Hepatic stellate cell (primary cell): ENCODE measurements at places on chromosomes 16 and 17.

- DNase-seq: no peak
These were observed 5.8 kb downstream of the PFAS start for GRCh38 chr17:8254881-8255280.

- peak; percentile 99 for DNase-seq
These were observed 124.1 kb upstream of the TNRC6C start for GRCh38 chr17:77834170-77835115.

- no peak for DNase-seq
These were observed 2.5 kb downstream of the ARHGAP27 start for GRCh38 chr17:45430006-45430737.

GRCh38 chr16:23578101-23578830 is 17.9 kb downstream of the NDUFAB1 start:
- DNase-seq: no peak

DNA sequence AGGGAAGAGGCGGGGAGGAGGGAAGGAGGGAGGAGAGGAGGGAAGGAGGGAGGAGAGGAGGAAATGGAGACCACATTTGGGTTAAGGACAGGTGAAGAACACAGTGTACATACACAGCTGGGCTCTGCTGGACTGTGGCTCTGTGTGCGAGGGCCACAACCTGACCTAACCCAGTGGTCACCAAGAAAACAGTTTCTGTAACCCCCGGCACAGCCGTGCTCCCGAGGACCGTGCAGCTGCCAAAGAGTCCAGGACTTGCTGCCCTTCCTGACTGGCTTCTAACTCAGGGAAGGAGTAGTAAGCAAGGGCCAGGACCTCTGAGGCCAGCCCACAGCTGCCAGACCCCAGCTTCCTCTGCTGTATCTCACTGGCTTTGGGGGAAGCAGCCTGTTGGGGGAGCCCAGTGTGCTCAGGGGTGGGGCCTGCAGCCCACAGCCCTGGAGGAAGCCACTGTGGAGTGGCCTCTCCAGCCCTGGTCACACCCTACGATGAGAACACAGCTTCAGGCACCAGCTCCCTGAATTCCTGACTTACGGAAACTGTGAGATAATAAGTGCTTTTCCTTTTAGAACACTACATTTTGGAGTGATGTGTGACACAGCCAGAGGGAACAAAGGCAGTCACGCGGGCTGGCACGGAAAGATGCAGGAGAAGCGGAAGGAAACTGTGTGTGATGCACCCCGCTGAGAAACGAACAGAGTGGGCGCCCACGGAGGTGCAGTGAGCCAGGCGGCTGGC is 32.3 kb downstream of the SLC7A5 start:
- no peak for DNase-seq

DNA sequence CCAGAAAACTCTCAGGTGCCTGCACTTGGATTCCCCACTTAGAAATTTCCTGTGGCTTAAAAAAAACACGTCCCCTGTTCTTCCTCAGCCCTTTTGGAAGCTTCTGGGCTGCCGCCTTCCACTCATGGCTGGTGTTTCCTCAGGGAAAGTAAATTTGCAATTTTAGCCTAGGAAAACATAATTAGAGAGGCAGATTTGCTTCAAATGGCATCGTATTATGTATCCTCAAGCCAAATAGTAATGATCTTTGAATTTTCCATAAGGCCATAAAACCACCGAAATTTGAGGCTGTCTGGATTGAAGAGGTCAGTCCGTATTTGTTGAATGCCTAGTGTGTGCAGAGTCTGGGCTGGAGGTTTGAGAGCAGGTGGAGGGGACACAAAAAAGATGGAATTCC is 17.7 kb downstream of the MGAT5B start:
- no peak for DNase-seq

DNA sequence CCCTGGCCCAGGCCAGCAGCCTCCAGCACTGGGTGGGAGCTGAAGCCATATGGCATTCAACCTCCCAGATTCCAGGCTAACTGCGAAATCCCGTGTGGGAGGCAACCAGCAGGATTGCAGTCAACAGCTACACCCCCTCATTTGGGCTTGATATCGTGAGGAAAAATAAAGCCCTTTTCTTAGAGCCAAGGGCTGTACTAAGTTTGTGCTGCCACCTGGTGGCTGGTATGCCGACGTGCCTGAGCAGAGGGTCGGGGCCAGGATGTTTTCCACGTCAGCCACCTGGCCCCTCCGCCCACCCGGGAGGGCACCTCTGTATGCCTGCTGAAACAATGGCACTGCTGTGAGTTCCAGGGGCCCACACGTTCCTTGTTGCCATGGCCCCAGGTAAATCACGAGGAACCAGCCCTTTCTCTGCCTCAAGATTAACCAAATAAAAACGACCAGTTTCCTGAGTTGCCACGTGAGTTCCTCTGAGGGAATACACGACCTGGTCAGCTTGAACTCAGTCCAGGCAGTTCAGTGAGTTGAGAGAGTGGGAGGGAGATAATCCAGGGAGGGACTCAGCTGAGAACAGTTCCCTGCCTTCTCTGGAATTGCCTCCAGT is 9.0 kb downstream of the TMEM98 start:
- peak; percentile 74 for DNase-seq

DNA sequence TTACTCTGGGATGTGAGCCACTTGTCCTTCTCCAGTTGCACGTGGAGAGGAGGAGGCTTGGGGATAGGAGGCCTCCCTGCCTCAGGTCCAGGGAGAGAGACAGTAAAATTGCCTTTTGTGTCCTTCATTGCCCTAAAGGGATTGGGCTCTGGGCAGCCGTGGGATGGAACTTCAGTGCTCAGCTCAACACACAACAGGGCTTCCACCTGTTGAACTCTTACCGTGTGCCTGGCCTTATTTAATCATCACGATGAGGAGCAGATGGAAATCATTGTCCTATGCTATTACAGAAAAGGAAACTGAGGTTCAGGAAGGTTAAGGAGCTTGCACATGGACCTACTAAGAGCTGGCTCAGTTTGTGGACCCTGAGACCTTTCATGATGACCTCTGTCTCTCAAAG is 92.4 kb upstream of the CDC42EP4 start:
- DNase-seq: no peak

DNA sequence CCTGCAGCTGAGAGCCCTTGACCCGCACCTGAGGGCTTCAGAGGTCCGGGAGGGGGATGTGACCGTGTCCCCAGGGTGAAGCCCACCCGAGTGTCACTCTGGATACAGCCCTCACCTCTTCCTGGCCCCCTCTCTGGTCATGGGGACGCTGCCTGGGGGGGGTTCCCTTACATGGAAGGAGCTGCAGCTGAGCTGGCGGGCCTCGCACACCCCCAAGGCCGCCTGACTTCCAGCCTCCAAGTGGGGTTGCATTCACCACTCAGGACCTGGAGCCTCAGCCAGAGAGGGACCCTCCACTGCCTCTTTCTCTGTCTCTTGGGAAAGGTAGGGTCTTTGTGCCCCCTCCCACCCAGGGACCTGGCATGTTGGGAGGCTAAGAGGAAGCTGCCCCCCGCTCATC is 284.6 kb downstream of the SEC14L1 start:
- DNase-seq: no peak

DNA sequence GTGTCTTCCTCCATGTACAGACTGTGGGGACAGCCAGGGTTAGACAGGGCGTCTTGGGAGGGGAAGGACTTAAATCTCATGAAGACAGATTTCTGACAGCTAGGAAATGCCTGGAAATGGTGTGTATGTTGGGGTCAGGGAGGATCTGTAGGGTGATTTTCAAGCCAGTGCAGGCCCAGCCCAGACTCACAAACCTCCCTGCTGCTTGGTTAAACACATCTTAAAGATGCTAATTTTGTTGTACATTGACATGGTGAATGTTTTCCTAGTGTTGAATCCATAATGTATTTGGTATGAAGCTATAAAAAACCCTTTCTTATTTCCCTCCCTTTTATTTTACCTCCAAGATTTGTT is 238.3 kb downstream of the CCDC182 start:
- DNase-seq: no peak

- no peak for DNase-seq
These were observed 167.2 kb downstream of the PARN start for GRCh38 chr16:14462811-14463210.

- DNase-seq: no peak
These were observed 1.4 kb downstream of the PLSCR3 start for GRCh38 chr17:7392696-7393612.

DNA sequence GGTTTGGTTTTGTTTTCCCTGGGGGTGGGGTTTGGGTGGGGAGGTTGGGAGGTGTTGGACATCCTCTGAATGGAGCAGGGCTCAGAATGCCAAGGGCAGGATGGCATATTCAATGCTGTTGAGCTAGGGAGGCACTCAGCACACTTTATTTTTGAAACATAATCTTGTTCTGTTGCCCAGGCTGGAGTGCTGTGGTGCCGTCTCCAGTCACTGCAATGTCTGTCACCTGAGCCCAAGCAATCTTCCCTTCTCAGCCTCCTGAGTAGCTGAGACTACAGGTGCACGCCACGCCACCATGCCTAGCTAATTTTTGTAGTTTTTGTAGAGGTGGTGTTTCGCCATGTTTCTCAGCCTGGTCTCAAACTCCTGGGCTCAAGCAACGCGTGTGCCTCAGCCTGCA is 186.1 kb downstream of the RPTOR start:
- no peak for DNase-seq
